ENCODE measurements at places on chromosomes 13 and 19.

GRCh38 chr19:16661480-16662034 is 618 bp downstream of the TMEM38A start:
- DNase-seq, result no peak

GRCh38 chr19:41352609-41353465 is 885 bp downstream of the TGFB1 start:
- DNase-seq, result no peak

DNA sequence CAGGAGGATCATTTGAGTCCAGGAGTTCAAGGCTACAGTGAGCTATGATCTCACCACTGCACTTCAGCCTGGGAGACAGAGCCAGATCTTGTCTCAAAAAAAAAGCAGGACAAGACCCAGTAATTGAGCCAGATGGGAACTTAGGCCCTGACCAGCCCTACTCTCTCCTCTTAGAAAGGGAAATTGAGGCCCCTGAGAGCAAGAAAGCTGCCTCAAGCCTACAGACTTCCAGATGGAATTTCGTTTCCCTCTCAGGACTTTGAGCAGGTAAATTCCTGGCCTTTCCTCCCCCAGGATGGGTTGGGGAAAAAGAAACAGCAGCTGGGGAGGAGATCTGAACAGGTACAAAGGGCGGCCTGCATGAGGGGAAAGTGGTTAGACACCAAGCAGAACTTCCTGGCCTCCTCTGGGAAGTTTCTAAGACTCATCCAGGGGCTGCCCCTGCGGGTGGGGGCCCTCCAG is 3.6 kb upstream of the BCL3 start:
- no peak for DNase-seq

- no peak for DNase-seq
Observed at GRCh38 chr13:26202365-26202972, 19.6 kb downstream of the RNF6 start.

GRCh38 chr13:23598369-23598768 is 28.2 kb downstream of the TNFRSF19 start:
- no peak for DNase-seq

- no peak for DNase-seq
Observed at GRCh38 chr19:14328406-14328805, 52.8 kb upstream of the ADGRE5 start.

- no peak for DNase-seq
Observed at GRCh38 chr13:99486996-99487395, 14.3 kb upstream of the TM9SF2 start.

Measured in Jurkat, Clone E6-1 (cell line).